Hepatocyte (in vitro differentiated cells): ENCODE measurements at places on chromosomes 16 and 17. TPM values are rescaled to one million over a fixed set of nuclear protein-coding genes. Genes with fewer than 3 reads are reported as not detected.

Gene PPL
- 44.5 and 45.0 TPM in 2 replicates for polyA plus RNA-seq

DNA sequence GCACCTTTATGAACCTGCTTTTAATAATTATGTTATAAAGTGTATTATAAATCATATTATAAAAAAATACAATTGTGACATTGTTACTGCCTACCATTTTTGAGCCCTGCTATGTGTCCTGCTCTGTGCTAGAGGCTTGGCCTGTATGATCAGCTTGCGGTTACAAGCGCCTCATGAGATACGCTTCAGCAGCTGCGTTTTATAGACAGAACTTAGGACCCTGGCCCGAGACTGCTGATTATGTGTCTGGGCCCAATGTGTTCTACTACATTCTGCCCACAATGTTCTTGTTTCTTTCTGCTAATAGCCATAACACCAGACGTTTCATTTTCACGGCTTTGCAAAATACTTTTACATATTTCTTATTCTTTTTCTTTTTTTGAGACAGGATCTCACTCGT lies 395.8 kb downstream of the SLC39A11 start:
- no peaks in the 10 kb centered on the region for H3K27me3 ChIP-seq
- no peak for DNase-seq
- H3K4me3 ChIP-seq, result no peak overlapping the region
- H3K27ac ChIP-seq, result no peak overlapping the region
- H3K36me3 ChIP-seq, result no peaks in the 10 kb centered on the region

DNA sequence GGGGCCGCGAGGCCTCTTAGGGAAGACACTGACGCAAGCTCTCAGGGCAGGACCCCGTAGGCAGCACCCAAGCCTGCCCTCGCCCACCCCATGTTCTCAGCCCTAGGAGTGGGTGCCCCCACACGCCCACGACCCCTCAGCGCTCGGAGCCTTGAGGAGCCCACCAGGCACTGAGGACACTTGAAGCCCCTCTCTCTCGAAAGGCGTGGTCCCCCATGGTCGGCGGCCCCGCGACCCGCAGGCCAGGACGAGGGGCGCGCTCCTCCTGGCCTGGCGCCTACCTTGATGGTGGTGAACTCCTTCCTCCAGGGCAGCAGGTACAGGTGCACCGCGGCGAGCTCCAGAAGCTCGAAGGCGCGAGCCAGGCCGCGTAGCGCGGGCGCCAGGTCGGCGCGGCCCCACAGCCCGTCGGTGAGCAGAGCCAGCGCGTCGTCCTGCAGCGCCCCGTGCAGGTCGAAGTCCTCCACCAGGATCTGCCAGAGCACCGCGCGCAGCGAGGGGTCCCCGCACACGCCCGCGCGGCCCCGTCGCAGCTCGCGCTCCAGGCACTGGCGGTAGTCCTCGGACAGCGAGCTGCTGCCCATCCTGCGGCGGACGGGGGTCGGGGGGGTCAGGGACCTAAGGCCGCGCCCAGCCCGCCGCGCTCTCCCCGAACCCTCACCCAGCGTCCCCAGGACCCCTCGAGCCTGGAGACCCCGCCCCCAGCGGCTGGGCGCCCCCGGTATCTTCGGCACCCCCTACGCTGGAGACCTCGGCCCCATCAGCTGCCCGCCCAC lies 668 bp downstream of the SPATA2L start:
- peaks cover 10% of the 10 kb centered on the region for H3K4me1 ChIP-seq
- H3K27me3 ChIP-seq, result no peaks in the 10 kb centered on the region
- peak; percentile 93 for DNase-seq
- H3K4me3 ChIP-seq, result peak overlapping the region; percentile 38

GRCh38 chr16:2228161-2228824 lies 4.9 kb downstream of the E4F1 start:
- no peaks in the 10 kb centered on the region for H3K36me3 ChIP-seq
- H3K4me3 ChIP-seq, result no peak overlapping the region
- H3K27me3 ChIP-seq, result no peaks in the 10 kb centered on the region
- no peak overlapping the region for H3K27ac ChIP-seq
- H3K4me1 ChIP-seq, result peaks cover 13% of the 10 kb centered on the region

DNA sequence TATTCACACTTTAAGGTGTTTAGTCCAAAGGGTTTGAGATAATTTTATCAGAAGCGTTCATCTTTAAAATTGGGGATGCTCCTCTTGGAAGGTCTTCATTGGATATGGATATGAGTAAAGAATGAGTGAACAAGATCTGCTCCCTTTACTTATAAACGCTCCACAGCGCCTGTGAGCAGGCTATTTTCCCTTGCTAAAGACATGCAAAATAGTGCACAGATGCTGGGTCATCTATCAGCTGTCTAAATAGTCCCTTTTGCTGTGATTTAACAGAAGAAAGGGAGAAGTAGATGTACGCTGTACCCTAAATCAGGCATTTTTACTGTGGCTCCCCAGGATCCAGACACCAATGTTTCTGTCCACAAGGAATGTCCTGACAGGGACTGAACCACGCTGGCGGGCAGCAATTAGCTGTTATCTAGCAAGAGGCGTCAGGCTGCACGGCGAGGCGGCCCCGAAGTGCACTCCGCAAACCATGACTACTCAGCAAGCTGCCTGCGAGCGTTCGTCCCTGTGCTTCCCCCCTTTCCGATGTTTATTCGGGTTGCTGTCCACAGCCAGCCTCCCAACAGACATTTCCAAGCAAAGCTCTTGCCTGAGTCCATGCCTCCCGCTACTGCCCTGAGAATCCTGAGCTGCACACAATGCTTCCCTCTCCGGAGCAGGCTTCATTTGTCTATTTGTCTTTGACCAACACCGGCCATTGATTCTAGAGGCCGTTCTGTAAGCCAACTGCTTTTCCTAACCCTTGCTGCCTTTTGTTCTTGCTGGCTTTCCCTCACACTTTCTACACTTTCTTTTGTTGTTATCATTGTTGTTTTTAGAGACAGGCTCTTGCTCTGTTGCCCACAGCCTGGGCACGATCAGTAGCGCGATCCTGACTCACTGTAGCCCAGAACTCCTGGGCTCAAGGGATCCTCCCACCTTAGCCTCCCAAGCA lies 55.7 kb upstream of the CNEP1R1 start:
- no peak overlapping the region for H3K27ac ChIP-seq
- no peaks in the 10 kb centered on the region for H3K4me1 ChIP-seq
- H3K4me3 ChIP-seq, result no peak overlapping the region
- peak; percentile 54 for DNase-seq

Gene TBC1D3
- polyA plus RNA-seq, result not detected in 2 replicates

DNA sequence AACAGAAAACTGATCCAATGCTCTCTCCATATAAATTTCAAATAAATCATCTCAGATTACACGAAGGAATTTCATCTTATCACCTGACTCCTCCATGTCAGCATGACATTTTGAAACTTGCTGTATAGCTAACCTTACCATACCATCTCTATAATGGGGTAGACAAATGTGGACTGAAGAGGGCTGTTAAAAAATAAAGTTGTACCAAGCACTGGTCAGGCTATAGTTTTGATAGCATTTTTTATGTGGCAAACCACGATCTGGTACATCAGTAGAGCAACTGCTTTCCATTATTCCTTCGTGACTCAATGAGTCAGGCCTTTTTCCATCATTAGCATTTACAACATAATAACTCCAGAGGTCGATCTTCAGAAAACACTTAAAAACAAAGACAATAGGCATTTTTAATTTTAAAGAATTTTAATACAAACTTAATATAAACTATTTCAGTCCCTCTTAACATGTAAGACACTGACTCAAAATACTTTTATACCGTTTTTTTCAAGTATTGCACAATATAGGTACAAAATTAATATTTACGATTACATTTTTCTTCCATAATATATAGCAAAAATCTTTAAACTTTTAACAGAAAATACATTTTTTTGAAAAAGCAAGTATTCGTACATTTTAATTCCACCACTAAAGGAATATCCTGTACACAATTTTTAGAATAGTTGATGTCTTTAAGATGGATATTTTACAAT lies 4.2 kb downstream of the TOB1 start:
- H3K4me1 ChIP-seq, result peaks cover 11% of the 10 kb centered on the region
- no peaks in the 10 kb centered on the region for H3K27me3 ChIP-seq
- no peak for DNase-seq
- no peak overlapping the region for H3K4me3 ChIP-seq
- no peak overlapping the region for H3K27ac ChIP-seq
- H3K36me3 ChIP-seq, result peaks cover 3% of the 10 kb centered on the region

Gene C17orf113
- 0.46 and 1.2 TPM in 2 replicates for polyA plus RNA-seq

- H3K27me3 ChIP-seq, result no peaks in the 10 kb centered on the region
- H3K36me3 ChIP-seq, result no peaks in the 10 kb centered on the region
- peak overlapping the region; percentile 78 for H3K27ac ChIP-seq
- no peak for DNase-seq
These were observed 11.7 kb downstream of the ZFHX3 start for GRCh38 chr16:73036074-73036826.

- H3K27me3 ChIP-seq, result no peaks in the 10 kb centered on the region
- H3K4me1 ChIP-seq, result no peaks in the 10 kb centered on the region
- no peak overlapping the region for H3K4me3 ChIP-seq
- no peak for DNase-seq
- H3K36me3 ChIP-seq, result no peaks in the 10 kb centered on the region
These were observed 199.4 kb upstream of the CACNG5 start for GRCh38 chr17:66635386-66636045.

Gene CCL17
- not detected in 2 replicates for polyA plus RNA-seq

DNA sequence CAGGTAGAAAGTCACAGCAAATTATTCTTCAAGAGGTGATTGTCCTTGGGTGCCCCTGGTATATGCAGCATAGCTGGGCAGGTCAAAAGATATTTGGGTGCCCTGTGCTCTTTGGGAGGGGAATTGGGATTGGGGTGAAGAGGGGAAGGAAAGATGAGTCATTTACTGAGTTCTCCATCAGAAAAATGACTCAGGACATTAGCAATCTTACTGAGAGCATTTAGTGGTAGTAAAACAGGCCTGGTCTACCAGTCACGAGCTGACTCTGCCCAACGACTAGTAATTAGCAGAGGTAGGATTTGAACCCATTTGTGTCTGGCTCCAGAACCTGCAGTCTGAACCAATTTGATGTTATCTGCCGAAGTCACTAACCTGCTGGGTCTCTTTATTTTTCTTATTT lies 6.0 kb upstream of the GRIN2A start:
- peaks cover 39% of the 10 kb centered on the region for H3K27me3 ChIP-seq
- no peak overlapping the region for H3K27ac ChIP-seq
- no peak for DNase-seq
- no peaks in the 10 kb centered on the region for H3K36me3 ChIP-seq
- H3K4me3 ChIP-seq, result no peak overlapping the region

DNA sequence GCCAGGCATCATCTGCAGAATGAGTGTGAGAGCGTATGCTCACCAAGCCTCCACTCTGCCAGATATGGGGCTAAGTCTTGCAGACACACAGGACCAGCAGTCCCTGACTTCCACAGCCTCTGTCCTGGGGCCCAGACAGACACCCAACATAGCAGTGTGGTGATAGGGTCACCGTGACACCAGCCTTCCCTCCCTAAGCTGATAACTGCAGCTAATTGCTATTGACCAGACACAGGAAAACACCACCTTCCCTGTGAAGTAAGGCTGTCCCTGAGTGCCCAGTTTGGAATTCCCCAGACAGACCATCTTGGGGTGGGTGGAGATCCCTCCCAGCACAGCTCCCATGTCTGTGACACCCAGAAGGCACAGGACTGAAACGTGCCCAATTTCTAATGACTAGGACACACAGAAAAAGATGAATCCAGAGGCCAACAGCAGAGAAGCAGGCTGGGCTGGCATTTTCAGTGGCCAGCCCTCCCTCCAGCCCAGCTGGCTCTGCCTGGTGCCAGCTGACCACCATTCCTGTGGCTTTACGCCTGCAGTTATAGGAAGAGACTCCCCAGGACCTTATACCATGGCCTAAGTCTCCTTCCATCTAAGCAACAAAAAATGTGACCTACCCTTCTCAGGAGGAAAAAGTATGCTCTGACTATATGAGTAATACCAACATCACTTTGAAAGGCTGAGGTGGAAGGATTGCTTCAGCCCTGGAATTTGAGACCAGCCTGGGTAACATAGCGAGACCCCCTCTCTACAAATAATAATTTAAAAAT lies 30.3 kb downstream of the ATPAF2 start:
- H3K4me1 ChIP-seq, result no peaks in the 10 kb centered on the region
- H3K27me3 ChIP-seq, result no peaks in the 10 kb centered on the region
- DNase-seq, result no peak
- H3K27ac ChIP-seq, result no peak overlapping the region
- H3K36me3 ChIP-seq, result no peaks in the 10 kb centered on the region
- H3K4me3 ChIP-seq, result no peak overlapping the region

DNA sequence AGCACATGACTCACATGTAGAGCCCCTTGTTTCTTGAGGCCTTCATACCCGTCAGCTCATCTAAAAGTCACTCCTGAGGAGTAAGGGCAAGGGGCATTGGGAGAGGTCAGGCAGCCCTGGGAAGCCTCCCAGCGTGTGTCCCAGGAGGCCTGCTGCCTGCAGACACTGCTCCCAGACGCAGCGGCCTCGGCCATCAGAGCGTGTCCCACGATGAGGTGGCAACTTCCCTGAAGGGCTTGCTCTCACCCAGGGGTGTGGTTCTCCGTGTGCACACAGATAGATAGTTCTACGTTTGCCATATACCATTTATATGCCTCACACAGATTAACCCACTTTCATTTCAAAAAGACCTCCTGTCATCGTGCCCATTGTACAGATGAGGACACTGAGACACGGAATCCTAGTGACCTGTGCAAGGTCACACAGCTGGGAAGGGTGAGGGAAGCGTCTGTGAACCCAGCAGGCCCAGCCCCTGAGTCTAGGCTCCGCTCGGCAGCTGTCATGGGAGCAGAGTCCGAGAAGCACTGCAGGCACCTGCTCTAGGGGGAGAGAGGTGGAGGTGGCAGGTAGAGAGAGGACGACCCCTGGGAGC lies 8.3 kb downstream of the TUBB3 start:
- peaks cover 4% of the 10 kb centered on the region for H3K4me1 ChIP-seq
- no peak for DNase-seq
- no peaks in the 10 kb centered on the region for H3K36me3 ChIP-seq
- no peak overlapping the region for H3K27ac ChIP-seq
- H3K4me3 ChIP-seq, result no peak overlapping the region

GRCh38 chr16:87200637-87201036 lies 116.6 kb downstream of the C16orf95 start:
- no peaks in the 10 kb centered on the region for H3K4me1 ChIP-seq
- H3K36me3 ChIP-seq, result no peaks in the 10 kb centered on the region
- no peak for DNase-seq
- H3K27me3 ChIP-seq, result no peaks in the 10 kb centered on the region
- H3K4me3 ChIP-seq, result no peak overlapping the region
- H3K27ac ChIP-seq, result no peak overlapping the region
